HL-60 (cell line): ENCODE measurements at places on chromosomes 12 and 14.

- DNase-seq, result no peak
Measured at GRCh38 chr14:74211945-74212580, 27.2 kb upstream of the VSX2 start.

DNA sequence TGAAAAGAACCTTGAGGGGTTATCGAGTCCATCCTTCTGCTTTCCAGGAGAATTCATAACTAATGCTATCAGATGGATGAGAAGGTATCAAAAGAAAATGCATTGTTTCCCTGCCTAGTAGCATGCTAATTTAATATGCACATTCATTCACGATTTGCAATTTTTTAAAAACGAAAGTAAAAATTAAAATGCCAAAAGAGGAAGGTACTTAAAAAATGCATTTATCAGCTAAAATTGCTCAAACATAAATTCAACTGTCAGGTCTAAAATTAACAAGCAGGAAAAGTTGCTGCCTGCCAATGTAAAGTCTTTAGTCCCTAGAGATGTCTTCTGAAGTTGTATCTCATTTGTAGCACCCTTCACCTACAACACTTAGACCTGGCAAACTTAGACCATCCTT lies 7.9 kb downstream of the ATF7 start:
- DNase-seq, result no peak

GRCh38 chr14:22227084-22227483 lies 361.9 kb downstream of the DAD1 start:
- DNase-seq, result no peak

DNA sequence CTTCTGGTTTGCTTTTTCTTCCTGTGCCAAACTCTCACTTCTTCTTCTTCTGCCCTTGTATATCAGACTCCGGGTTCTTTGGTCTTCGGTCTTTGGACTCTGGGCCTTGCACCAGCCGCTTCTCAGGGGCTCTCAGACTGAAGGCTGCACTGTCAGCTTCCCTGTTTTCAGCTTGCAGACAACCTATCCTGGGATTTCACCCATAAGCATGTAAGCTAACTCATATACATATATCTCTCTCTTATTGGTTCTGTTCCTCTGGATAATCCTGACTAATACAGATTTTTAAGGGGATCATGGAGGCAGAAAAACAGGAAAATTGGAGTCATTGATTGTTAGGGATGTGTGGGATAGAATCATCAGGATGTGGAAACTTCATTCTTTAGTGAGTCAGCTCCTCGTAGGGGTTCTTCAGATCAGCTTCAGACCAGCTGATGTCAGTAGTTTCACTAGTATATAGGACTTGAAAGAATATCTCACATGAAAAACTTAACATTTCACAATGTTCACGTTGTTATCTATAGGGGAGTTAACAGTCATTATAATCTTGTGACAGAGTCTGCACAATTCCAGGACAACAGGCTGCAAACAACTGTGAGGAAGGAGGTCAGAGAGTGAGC lies 102.9 kb downstream of the RASSF9 start:
- DNase-seq, result no peak

- no peak for DNase-seq
Measured at GRCh38 chr12:106633451-106633823, 50.6 kb downstream of the RFX4 start.

DNA sequence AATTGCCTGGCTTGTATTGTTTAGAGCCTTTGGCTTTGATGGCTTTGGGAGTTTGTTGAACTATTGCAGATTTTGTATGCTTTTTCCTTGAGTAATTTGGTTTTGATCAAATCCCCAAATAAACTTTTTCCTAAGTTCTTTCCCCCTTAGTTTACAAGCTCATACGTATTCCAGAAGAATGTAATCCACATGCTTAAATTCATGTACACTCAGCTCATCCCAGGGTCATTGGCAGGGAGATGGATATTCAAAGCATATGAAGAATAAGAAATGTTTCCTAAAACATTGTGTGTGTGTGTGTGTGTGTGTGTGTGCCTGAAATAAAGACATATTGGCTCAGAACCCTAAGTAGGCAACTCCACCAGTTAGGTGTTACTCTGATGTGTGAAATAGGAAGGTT lies 89.4 kb downstream of the TMEM30B start:
- DNase-seq, result no peak

GRCh38 chr12:108515916-108516315 lies 839 bp downstream of the FICD start:
- DNase-seq, result no peak

GRCh38 chr14:67463900-67464299 lies 24.6 kb downstream of the TMEM229B start:
- no peak for DNase-seq

DNA sequence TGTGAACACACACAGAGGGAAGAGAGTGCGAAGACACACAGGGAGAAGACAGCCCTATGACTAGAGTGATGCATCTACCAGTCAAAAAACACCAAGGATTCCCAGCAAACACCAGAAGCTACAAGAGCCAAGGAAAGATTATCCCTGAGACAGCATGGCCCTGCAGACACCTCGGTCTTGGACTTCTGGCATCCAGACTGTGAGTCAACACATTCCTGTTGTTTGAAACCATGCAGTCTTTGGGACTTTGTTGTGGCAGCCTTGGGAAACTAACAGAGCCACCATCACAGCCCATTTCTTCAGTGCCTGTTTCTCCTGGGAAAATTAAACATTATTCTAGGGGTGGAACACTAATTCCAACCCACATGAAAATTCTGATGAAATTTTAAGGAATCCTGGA lies 220.6 kb downstream of the GXYLT1 start:
- no peak for DNase-seq

DNA sequence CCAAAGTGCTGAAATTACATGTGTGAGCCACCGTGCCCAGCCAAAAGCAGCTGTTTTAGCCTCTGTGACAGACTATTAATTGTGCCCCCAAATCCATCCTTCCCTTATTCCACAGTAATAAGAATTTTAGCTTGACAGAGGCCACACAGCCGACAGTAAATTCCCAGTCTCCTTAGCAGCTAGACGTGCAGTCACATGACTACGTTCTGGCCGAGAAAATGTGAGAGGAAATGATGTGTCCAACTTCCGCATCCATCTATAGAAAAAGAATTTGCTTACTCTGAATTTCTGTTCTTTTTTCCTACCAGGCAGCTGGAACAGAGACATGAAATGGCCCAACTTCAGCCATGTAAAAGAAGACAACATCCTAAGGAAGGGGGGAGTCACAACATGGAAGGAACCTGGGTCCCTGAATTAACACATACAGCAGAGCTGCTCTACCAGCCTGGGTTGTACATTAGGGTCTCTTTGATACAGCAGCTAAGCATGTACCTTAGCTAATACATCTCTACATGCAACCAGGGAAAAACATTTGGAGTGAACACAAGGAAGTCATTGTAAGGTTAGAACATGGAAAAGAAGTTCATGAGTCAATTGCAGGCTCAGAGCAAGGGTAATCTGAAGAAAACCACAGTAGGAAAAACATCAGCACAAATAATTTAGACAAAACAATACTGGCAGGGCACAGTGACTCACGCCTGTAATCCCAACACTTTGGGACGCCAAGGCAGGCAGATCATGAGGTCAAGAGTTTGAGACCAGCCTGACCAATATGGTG lies 35.5 kb downstream of the CIT start:
- no peak for DNase-seq

- DNase-seq, result peak; percentile 78
Measured at GRCh38 chr12:121812921-121813896, 9.4 kb downstream of the SETD1B start.

DNA sequence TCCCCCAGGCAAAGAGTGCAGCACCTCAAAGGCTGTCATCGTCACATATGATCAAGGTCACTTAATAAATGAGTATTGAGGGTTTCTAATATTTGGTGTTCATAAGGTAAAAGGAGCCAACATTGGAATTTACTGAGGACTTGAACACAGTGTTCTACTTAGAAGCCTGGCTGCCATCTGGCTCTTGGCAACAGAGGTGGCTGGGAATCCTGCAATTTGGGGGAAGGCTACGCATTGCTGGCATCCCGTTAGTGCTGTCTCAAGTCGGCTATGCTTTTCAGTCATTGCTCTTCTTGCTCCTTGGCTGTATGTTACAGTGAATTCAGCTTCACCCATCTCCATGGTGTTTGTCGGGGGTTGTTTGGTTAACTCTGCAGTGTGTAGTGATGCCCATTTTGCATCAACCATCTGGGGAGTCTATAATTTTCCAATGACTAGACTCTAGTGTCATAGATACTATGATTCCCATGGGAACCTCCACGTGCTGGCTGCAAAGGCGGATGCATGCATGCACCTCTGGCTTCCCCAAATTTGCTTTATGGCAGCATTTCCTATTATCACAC lies 12.9 kb upstream of the SLC24A4 start:
- DNase-seq, result no peak

- no peak for DNase-seq
Measured at GRCh38 chr14:54503486-54503885, 6.2 kb upstream of the CGRRF1 start.

GRCh38 chr14:24096545-24097181 lies 2.6 kb downstream of the PCK2 start:
- DNase-seq, result no peak

DNA sequence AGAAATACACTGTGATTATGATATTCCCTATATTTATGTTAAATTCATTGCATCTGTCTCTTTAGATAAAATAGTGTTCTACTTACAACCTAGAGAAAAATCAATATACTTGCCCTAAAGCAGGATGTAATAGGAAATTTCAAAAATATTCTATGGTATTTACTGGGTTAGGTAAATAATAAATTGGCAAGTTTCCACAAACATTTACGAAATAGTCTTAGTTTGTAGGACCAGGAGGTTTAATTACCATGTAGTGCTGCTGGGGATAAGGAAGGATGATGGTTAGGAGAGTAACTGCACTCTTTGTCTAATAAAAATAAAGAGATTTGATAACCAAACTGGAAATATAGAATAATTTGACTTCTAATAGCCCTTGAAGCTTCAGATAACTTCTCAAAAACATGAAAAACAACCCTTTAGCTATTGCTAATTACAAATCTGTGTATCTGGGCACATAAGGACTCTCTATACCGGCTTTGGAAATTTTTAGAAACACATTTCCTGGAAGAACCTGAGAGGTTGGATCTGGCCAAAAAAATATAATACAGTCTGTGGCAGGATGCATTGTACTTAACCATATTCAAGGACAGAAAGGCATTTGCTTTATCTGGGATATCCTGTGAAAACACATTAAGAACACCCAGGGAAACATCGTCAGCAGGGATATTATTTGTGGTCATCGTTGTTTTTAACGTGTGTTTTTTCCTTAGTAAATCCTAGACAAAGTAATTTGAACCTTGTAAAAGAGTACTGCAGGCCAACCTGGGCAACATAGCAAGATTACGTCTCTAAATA lies 36.7 kb upstream of the TMCC3 start:
- DNase-seq, result no peak

DNA sequence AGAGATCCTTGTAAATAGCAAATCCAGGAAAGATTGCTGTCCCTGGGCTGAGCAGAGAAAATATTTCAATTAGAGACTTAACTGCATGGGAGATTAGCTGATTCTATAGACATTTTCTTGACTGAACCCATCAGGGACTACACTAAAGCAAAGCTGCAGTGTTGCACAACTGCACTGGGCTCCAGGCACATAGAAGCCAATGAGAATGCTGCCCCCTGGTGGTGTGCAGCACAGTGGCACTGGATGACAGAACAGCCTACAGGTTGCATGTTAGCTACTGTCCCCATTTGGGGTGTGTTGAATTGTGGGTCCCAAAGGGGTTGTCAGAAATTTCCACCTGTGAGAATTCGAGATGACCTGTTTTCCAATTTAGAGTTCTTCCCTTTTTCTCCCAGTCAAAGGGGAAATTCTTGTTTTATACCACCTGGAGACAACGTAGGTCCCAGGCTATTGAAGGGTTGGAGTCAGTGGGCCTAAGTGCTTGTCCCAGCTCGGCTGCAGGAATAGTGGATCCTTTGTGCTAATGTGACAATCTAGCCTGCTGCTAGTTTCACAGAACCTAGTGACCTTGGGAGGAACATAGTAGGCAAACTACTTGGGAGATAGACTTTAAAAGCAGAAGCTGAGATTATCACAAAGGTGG lies 114.7 kb downstream of the SLC8A3 start:
- peak; percentile 27 for DNase-seq

GRCh38 chr12:121905746-121906145 lies 12.6 kb upstream of the CFAP251 start:
- DNase-seq, result no peak

DNA sequence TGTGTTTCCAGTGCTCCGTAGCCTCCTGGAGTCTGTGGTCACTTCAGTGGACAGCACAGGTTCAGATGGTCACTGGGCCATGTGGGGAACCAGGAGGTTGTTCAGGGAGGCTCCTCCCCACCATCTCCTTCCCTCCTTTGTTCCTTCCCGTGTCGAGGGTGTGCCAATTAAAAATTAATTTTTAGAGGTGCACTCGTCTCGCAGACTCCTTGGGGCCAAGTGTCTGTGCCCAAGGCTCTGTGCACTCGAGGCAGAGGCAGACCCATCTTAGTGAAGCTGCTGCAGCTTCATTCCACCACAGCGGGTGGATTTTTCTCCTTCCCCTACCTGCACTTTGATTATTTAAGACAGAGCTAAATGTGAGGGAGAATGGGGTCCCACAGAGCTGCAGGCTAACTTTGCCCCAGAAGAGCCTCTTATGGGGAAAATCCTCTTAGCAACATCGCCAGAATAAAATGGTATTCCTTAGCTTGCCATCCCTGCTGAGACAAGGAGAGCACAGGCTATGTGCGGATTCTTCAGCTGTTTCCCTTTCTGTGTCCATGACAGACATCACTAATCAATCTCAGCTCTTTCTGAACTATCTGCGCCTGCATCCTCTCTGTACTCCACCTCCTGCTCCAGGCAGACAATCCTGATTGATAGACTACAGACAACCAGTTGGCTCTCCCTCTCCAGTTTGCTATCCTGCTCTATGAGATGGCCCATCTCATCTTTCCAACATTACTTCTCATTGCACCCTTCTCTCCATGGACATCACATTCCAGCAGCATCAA lies 159.5 kb downstream of the VRK1 start:
- DNase-seq, result no peak

- DNase-seq, result no peak
Measured at GRCh38 chr12:49967777-49968250, 4.9 kb upstream of the AQP6 start.

- no peak for DNase-seq
Measured at GRCh38 chr14:58297412-58297761, 968 bp upstream of the ARID4A start.

DNA sequence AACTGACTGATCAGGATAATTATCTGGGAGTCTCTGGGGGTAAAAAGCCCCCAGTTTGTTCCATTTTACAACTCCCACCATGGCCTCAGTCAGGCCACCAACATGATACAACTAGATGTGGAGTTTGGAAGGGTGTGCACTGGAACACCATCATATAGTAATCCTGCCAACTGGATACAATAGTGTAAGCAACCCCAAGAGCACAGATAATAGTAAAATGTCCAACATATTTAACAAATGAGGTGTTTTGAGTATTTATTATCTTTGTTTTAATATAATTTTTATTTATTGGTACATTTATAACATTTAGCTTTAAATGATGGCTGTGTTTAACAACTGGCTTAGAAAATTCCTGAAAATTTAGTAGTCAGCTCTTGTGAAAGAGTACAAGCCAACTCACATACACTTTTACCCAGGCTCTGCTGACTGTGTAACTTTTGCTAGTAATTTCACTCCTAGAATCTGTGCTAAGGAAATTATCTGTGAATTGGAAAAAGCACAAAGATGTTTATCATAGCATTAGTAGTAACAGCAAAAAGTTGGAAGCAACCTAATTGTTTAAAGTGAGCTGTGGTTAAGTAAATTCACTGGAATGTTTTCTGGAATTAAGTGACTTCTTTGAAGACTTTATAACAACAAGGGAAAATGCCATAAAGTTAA lies 196.8 kb downstream of the RAD51B start:
- DNase-seq, result no peak
